Brain pericyte (primary cell): ENCODE measurements at places on chromosomes 2 and 18.

GRCh38 chr2:218858671-218859555, 692 bp upstream of the WNT6 start:
- no peak for DNase-seq

DNA sequence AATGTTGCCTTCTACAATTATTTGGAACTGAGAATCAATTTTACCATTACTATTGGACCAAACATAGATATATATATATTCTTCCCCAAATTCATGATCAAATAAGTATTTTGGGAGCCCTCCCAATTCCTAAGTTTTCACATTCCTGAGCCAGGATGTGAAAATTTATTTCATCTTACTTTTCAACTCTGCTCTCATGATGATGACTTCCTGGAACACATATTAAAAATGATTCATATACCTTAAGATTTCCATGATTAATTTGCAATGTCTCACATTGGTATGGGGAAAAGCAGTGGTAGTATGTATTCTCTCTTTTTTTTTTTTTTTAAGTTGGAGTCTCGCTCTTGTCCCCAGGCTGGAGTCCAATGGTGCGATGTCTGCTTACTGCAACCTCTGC, 596.1 kb upstream of the ZEB2 start:
- no peak for DNase-seq

- no peak for DNase-seq
These were observed 598 bp upstream of the CEP68 start for GRCh38 chr2:65055422-65056214.

GRCh38 chr2:207318181-207318628, 152.5 kb upstream of the KLF7 start:
- DNase-seq = no peak

DNA sequence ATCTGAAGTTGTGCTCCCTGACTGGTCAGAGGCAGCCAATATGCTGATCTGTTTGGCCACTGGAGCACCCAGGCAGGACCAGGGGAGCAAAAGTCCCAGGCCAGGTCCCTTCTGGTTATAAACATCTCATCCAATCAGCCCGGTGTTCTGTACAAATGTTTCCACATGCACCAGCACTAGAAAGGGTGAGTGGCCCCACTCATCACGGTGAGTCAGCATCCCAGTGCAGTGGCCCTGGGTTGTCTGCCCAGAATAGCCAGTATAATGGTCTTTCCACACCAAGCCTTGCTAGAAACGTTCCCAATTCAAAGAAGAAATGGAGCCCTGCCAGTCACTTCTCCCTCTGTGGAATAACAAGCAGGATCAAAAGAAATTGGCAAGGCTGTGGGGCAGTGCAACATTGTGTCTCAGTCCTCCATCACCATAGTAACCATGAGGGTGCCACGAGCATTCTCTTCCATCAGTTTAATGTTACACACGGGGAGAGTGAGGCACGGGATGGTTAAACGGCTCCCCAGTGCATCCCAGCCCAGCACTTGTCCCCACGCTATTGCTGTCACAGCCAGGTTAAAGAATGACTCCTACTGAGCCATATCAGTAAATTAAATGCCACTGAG, 174.9 kb downstream of the SEPTIN10 start:
- DNase-seq = no peak

DNA sequence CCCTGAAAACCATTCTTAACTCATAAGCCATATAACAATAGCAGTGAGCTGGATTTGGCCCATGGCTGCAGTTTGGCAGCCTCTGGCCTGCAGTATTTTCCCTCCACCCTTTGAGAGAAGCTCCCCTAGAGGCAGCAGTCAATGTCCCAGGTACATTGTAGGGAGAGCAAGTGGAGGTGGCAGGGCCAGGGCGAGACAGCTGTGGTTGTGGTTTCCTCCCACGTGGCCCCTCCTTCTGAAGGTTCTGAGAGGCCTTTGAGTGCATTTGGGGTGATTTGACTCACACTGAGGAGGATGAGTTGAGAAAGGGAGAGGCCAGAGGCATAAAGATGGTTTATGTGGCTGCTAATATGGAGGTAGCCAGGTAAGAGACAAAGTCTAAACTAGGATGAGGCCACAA, 45.5 kb upstream of the LDAH start:
- no peak for DNase-seq

GRCh38 chr18:31741097-31741735, 19.5 kb downstream of the SLC25A52 start:
- DNase-seq = no peak

GRCh38 chr2:211390536-211391188, 834.3 kb downstream of the CPS1 start:
- DNase-seq = no peak

GRCh38 chr18:50162486-50163304, 32.3 kb downstream of the MYO5B start:
- DNase-seq = no peak

GRCh38 chr18:48663931-48664847, 125.4 kb downstream of the CTIF start:
- DNase-seq = no peak

GRCh38 chr2:18845854-18846445, 256.6 kb upstream of the NT5C1B start:
- no peak for DNase-seq

- no peak for DNase-seq
These were observed 128.1 kb upstream of the AQP4 start for GRCh38 chr18:26993568-26993967.

- DNase-seq = no peak
These were observed 217.2 kb downstream of the TMEM163 start for GRCh38 chr2:134501476-134502091.

DNA sequence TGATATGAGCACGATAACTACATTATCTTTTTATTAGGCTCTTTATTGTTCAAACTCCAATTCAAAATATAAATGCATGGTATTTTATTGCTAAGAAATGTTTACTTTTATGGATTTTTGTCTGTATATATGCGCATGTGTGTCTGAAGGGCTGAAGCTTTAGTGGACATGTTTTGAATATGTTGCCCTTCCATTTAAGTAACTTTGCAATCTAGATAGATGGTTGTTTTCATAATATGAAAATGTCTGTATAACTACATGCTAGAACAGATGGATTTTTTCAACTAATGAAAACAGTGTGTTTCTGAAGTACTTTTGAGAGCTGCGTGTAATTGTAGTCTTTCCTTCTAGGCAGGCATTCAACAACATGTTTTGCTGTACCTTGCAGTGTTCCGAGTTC, 18.7 kb downstream of the DCAF17 start:
- no peak for DNase-seq

GRCh38 chr2:239206851-239207250, 194.0 kb downstream of the HDAC4 start:
- no peak for DNase-seq

- DNase-seq = no peak
These were observed 605.1 kb upstream of the CNTNAP5 start for GRCh38 chr2:123419976-123420375.

- no peak for DNase-seq
These were observed 156.9 kb upstream of the ITGA6 start for GRCh38 chr2:172270278-172271079.

GRCh38 chr2:119197529-119198239, 25.9 kb upstream of the STEAP3 start:
- no peak for DNase-seq

DNA sequence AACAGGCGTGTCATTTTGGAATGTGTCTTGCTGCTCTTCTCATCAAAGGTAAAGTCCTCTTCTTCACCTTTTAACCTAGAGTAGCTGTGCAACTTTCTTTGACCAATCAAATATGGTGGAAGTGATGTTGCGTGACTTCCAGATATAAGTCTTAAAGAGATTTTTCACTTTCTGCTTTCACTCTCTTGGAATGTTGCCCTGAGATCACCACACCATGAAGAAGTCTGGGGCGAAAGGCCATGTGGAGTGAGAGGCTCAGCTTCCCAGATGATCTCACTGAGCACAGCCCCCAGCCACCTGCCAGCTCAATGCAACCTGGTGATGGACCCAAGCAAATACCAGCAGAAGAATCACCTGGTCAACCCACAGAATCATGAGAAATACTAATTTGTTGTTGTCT, 7.1 kb upstream of the GALNT3 start:
- DNase-seq = no peak

- no peak for DNase-seq
These were observed 4.4 kb downstream of the TNFAIP6 start for GRCh38 chr2:151361674-151362370.

GRCh38 chr2:26114151-26114550, 58.7 kb upstream of the GAREM2 start:
- DNase-seq = no peak

DNA sequence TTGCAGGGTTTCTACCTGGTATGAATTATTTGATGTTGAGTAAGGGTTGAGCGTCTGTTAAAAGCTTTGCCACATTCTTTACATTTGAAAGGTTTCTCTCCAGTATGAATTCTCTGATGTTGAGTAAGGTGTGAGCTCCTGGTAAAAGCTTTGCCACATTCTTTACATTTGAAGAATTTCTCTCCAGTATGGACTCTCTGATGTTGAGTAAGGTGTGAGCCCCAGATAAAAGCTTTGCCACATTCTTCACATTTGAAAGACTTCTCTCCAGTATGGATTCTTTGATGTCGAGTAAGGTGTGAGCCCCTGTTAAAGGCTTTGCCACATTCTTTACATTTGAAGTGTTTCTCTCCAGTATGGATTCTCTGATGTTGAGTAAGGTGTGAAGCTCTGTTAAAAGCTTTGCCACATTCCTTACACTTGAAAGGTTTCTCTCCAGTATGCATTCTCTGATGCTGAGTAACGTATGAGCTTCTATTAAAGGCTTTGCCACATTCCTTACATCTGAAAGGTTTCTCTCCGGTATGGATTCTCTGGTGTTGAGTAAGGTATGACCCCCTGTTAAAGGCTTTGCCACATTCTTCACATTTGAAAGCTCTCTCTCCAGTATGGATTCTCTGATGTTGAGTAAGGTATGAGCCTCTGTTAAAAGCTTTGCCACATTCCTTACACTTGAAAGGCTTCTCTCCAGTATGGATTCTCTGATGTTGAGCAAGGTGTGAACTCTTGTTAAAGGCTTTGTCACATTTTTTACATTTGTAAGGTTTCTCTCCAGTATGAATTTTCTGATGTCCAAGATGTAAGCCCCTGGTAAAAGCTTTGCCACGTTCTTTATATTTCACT, 27.1 kb downstream of the ZNF519 start:
- DNase-seq = no peak

GRCh38 chr2:219684721-219685689, 57.6 kb downstream of the SLC4A3 start:
- no peak for DNase-seq

- DNase-seq = no peak
These were observed 241.8 kb downstream of the PTH2R start for GRCh38 chr2:208648368-208648767.

DNA sequence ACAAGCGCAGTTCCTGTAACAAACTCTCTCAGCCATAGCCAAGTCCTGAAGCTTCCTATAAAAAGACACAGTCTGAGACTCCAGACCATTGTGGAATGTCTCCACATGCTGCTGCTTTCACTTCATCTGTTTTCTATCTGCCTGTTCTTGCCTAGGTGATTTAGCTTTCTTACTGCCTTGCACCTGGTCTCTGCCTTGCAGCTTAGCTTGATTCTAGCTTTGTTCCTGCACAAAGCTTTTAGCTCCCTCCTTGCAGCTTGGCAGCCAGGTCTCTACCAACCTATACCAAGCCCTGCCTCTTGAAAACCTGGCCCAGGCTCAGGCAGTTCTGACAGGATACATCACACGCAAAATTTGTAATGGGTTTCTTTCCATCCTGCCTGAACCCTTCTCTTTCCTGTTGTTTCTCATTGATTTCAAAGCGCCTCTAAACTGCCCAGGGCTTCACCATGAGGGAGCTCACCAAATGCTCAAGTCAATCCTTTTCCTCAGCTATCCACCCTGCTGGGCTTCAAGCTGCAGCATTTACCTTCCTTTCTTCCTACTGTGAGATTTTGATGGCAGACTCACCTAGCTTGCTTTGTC, 941.3 kb upstream of the NXPH2 start:
- no peak for DNase-seq

DNA sequence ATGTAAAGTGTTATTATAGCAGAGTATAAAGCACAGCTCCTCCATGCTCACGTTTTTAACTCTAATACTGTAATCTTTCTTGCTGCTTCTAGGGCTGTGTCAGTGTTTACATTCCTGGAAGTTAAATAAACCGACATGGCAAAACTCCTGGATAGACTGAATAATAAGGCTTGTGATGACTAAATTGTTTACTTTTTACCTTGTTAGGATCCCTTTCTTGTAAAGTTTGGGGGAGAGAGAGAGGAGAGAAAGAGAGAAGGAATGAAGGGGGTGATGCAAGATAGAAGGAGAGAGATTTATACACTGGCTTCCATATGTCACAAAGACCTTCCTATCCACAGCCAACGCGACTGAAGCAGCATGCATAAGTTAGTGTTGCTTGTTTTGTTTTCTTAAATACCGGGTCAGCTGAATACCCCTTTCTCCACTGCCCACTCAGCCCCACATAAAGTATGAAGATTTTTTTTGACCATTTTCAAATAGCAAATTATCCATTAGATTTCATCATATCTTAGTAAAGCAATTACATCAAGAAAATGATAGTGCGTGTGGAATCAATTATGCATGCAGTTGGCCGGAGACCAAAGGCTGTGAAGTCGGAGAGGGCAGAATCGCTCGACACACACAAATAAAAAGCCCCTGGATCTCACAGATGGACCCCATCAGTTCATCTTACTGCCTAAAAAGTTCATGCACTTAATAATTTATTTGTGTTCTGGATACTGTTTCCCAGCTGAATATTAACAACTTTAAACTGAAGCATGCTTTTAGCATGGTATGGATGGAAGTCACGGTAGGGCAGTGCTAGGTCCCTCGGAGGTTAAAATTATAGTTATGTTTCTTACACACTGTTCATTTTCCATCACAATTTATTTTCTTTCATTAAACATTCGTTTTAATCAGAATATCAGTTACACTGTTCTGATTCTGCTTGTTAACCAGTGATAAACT, 20.1 kb downstream of the BCL11A start:
- DNase-seq = no peak

DNA sequence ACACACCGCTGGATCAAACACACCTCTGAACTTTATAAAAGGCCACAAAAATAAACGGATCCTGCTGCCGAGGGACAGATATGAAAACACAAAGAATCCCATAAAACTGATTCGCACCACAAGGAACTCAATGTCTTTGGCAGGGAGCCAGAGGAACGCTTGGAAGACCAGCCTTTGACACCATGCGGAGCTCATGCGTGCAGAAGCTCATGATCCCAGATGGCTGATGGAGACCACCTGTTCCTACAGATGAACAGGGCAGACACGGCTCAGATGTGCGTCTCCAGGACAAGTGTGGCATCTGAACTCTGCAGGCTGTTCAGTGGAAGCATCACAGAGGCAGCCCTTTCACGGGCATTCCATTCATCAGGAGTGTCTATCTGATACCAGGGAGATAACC, 24.9 kb downstream of the COPS9 start:
- DNase-seq = no peak
